Activated CD8-positive, alpha-beta T cell treated with anti-CD3 and anti-CD28 coated beads for 36 hours (primary cell): ENCODE measurements at places on chromosomes 5 and 9. TPM values are rescaled to one million over a fixed set of nuclear protein-coding genes. Genes with fewer than 3 reads are reported as not detected.

Gene FOXD4L3
- not detected for total RNA-seq

Gene SOX30
- total RNA-seq = 0.11 TPM

Gene MELK
- 49.5 TPM for total RNA-seq

Gene ZNF483
- 2.6 TPM for total RNA-seq

Gene PCDHGA5
- not detected for total RNA-seq

Gene PRR7
- 36.4 TPM for total RNA-seq

Gene SPINK13
- not detected for total RNA-seq

Gene GABBR2
- total RNA-seq = not detected

Gene MEIKIN
- not detected for total RNA-seq

Gene PTGER4
- total RNA-seq = 62.9 TPM

Gene SREK1
- 53.9 TPM for total RNA-seq

Gene SLC45A2
- total RNA-seq = not detected

Gene GAPT
- total RNA-seq = not detected

Gene ADAMTS16
- not detected for total RNA-seq

Gene ADGRV1
- not detected for total RNA-seq

Gene TRIM7
- 1.1 TPM for total RNA-seq

Gene COL5A1
- total RNA-seq = 0.34 TPM

Gene MPDZ
- not detected for total RNA-seq

Gene AQP3
- total RNA-seq = 1.2 TPM

Gene AQP7
- not detected for total RNA-seq

Gene ITGA2
- 0.74 TPM for total RNA-seq

Gene DIPK1B
- total RNA-seq = 0.14 TPM

Gene TNFSF15
- total RNA-seq = 0.23 TPM

Gene HACD4
- 4.0 TPM for total RNA-seq

Gene ECSCR
- total RNA-seq = 0.25 TPM

Gene TRPM6
- total RNA-seq = not detected

Gene CARTPT
- total RNA-seq = not detected

Gene TAF11L10
- not detected for total RNA-seq

Gene GLRA1
- not detected for total RNA-seq

Gene MAMDC4
- total RNA-seq = 19.1 TPM

Gene KLF4
- 1.6 TPM for total RNA-seq

Gene RNF183
- total RNA-seq = not detected

Gene REEP2
- total RNA-seq = 2.9 TPM

Gene MTMR12
- 19.7 TPM for total RNA-seq

Gene DPYSL3
- 0.13 TPM for total RNA-seq

Gene RNF208
- 8.0 TPM for total RNA-seq

Gene SPINK7
- total RNA-seq = not detected

Gene CSF2
- total RNA-seq = 61.5 TPM

Gene SARDH
- 5.5 TPM for total RNA-seq

Gene LURAP1L
- total RNA-seq = not detected

Gene DCAF10
- total RNA-seq = 14.7 TPM

Gene FRMPD1
- total RNA-seq = not detected

Gene SPTLC1
- total RNA-seq = 39.8 TPM

Gene NOXA1
- total RNA-seq = 0.72 TPM

Gene C6
- total RNA-seq = not detected

Gene GADD45G
- total RNA-seq = 3.7 TPM

Gene PLPP1
- total RNA-seq = 15.9 TPM

Gene TJP2
- 3.7 TPM for total RNA-seq

Gene PAM
- 65.8 TPM for total RNA-seq

Gene TLX3
- not detected for total RNA-seq

Gene COL15A1
- total RNA-seq = 0.07 TPM

Gene ASTN2
- 5.7 TPM for total RNA-seq
